Ascending aorta (tissue), 2 donors: ENCODE measurements at places on chromosomes 3 and 15.

- no peak for DNase-seq
Observed at GRCh38 chr15:39502611-39503195, 78.2 kb upstream of the THBS1 start.

DNA sequence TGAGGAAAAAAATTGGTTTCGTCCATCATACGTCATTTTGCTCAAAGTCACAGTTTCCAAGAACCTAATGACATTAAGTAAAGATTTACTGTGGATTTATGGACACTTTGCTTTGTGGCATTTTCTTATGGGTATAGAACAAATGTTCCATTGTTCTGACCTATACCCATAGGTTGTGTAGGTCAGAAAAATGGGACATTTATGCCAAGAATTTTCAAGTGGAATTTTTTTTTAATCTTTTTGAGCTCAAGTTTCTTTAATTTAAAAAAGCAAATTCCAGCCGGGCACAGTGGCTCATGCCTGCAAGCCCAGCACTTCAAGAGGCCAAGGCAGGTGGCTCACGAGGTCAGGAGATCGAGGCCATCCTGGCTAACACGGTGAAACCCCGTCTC is 187.5 kb upstream of the TPM1 start:
- DNase-seq, result no peak

DNA sequence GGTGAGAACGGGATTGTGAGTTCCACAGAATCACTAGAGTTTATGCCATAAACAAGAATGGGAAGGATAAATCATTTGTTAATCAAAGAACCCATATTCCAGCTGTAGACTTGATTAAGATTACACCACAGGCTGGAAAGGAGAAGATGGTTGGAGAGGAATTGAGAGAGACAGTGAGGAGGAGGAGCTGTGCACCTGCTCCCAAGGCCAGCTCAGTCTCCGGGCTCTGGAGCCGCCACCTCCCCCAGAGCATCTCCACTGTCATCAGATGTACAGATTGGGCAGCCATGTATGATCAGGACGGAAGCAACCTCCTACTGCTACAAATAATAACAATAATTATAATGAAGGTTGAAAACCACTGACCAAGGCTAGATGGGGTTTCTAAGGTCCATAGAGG is 170.0 kb downstream of the MINAR1 start:
- DNase-seq, result no peak

- no peak for DNase-seq
Observed at GRCh38 chr3:184259878-184260723, 1.3 kb downstream of the CAMK2N2 start.

GRCh38 chr3:41688595-41689380 is 273.1 kb downstream of the ULK4 start:
- DNase-seq, result no peak

DNA sequence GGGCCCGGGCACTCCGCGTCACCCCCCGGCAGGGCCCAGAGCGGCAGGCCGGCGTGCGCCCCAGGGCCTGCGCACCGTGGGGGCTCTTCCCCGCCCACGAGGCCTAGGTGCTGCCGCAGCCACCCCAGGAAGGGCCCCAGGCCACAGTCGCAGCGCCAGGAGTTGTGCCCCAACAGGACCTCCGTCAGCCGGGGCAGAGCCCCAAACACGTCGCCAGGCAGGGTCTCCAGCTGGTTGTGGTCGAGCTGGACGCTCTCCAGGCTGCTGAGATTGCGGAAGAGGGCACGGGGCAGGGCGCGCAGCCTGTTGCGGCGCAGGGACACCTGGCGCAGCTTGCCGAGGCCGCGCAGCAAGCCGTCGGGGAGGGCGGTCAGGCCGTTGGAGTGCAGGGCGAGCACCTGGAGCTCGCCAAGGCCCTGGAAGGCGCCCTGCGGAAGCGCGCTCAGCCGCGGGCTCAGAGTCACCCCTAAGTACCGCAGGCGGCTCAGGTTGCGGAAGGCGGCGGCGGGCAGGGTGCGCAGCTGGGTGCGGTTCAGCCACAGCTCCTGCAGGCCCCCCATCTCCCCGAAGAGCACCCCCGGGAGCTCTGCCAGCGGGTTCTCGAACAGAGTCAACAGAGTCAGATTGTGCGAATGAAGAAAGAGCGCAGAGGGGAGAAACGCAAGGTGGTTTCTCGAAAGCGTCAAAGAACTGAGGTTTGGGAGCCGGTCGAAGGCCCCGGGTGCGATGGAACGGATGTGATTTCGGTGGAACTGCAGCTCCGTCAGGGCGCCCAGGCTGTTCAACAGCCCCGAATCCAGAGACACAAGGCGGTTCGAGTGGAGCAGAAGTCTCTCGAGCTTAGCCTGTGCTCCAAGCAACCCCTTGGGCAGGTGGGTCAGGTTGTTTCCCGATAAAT is 2.0 kb downstream of the GP5 start:
- DNase-seq, result no peak

DNA sequence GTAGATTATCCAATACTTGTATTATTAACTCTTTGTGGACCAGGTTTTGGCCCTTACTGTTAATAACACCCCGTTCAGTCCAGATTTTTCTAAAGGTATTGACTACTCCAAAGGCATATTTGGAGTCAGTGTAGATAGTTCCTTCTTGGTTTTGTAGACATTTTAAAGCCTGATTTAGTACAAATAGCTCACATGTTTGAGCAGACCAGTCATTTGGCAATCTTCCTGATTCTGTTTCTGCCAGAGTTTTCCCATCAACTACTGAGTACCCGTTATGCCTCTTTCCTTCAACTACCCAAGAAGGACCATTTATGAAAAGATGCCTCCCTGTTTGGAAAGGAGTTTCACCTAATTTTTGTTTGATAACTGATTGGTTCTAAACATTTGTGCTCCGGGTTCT is 82.0 kb downstream of the CHCHD4 start:
- no peak for DNase-seq
